AG20443 (cell line): ENCODE measurements at places on chromosomes 6 and 20.

- no peak for DNase-seq
These were observed 178.8 kb downstream of the IBTK start for GRCh38 chr6:82068721-82069120.

- no peak for DNase-seq
These were observed 5.5 kb downstream of the ADRM1 start for GRCh38 chr20:62308102-62308822.

DNA sequence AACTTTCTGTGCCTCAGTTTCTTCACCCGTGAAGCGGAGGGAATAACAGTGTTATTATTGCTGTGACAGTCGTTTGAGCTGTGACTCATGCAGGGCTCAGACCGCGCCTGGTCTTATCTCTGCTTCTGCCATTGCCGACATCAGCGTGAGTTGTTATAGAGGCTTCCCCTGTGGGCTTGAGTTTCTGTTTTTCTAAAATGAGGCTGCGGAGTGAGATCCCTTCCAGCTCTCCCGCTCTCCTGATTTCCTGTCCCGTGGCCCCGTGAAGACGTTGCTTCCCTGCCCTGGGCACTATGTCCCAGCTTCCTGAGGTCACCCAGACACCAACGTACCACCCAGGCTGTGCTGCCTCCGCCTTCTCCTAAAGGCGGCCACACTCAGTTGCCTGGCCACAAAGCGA lies 278.5 kb downstream of the BMP7 start:
- DNase-seq: no peak

DNA sequence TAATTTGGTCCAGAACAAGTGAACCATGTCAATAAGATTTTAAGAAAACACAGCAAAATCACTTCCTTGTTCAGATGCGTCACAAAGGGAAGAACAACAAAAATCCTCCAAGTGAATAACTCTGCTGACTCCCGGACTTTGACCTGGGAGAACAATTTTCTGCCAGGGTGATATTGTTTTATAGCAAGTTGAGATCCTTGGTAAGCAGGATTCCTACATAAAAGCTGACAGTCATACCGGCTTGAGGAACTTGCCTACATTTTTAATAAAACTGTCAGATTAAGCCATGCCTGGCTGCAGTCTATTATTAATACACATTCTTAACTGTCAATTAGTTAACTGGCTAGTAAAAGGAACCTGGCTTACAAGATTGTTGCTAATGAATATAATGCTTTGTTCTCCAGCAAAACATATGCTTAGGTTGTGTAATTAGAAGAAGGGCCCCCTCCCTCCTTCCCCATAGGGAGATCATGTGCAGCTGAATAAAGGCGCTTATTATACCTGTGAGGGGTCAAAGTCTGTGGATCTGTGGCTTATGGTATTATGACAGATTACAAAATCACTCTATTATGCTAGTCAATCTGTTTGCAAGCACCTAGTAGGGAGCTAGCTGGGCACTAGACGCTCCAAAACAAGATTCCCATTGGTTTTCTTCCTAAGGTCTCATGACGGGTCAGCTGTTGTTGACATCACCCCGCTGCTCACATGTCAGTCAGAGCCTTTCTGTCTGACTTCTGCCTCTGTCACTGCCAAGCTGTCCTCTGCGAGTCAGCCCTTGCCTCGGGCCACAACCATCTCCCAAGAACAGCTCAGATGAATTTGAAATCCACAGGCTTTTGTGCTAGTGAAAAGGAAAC lies 44.6 kb upstream of the SEC63 start:
- peak; percentile 52 for DNase-seq

DNA sequence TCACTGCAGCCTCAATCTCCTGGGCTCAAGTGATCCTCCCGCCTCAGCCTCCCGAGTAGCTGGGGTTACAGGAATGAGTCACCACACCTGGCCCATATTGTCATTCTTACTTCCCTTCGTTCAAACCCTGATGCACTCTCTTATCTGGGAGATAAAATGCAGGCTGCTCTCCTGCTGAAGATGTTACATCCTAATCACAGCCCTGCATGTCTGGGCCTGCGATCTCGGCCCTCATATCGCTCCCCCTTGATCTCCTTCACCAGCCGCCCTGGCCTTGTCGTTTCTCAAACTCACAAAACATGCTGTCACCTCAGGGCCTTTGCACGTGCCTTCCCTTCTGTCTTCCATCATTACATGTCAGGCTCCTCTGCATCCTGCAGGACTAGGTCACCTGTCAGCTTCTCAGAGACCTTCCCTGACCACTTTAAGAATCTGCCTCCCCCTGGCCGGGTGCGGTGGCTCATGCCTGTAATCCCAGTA lies 8.8 kb upstream of the C20orf203 start:
- no peak for DNase-seq

GRCh38 chr6:105880030-105880492 lies 206.1 kb upstream of the PRDM1 start:
- DNase-seq: no peak

GRCh38 chr20:4099905-4100675 lies 84.7 kb upstream of the RNF24 start:
- DNase-seq: peak; percentile 39

GRCh38 chr20:1567392-1568162 lies 10.1 kb upstream of the SIRPD start:
- peak; percentile 63 for DNase-seq

DNA sequence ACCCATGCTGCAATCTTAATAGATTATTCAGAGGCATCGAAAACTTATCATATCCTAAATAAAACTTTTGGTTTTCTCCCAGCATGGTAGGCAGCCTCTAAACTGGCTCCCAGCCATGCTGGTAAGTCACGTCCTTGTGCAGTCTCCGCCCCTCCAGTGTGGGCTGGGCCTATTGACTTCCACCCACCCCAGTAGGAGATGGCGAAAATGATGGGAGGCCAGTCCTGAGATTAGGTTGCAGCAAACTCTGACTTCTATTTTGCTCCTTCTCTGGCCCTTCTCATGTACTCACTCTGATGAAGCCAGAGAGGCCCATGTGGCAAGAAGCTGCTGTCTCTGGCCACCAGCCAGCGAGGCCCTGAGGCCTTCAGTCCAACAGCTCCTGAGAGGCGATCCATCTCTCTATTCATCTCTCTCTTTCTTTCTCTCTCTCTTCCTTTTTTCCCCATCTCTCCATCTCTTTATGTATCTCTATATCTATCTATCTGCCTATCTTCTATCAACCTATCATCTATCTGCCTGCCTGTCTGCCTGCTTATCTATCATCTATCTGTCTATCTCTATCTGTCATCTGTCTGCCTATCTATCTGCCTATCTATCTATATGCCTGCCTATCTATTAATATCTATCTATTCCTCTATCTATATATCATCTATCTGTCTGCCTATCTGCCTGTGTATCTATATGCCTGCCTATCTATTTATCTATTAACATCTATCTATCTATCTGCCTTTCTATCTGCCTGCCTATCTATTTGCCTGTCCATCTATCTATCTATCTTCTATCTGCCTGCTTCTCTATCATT lies 52.7 kb upstream of the STX16 start:
- DNase-seq: peak; percentile 72

GRCh38 chr6:21451546-21452013 lies 142.0 kb upstream of the SOX4 start:
- DNase-seq: no peak

GRCh38 chr6:3500262-3501014 lies 43.6 kb upstream of the SLC22A23 start:
- peak; percentile 37 for DNase-seq

DNA sequence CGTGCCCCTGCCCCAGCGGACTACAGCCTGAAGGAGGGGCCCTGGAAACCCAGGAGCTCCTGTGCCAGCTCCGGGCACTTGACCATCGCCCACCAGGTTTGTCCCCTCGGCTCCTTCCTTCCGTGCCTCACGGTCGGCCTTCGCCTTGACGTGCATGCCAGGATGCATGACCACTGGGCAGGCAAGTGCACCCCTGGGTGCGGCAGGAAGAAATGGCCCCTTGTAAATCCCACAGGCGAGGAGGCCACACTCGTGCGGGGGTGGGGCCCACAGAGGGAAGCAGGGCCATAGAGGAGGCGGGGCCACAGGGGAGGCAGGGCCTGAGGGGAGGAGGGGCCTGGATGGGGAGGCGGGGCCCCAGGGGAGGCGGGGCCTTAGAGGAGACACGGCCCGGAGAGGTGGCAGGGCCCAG lies 81.7 kb downstream of the YTHDF1 start:
- DNase-seq: no peak

DNA sequence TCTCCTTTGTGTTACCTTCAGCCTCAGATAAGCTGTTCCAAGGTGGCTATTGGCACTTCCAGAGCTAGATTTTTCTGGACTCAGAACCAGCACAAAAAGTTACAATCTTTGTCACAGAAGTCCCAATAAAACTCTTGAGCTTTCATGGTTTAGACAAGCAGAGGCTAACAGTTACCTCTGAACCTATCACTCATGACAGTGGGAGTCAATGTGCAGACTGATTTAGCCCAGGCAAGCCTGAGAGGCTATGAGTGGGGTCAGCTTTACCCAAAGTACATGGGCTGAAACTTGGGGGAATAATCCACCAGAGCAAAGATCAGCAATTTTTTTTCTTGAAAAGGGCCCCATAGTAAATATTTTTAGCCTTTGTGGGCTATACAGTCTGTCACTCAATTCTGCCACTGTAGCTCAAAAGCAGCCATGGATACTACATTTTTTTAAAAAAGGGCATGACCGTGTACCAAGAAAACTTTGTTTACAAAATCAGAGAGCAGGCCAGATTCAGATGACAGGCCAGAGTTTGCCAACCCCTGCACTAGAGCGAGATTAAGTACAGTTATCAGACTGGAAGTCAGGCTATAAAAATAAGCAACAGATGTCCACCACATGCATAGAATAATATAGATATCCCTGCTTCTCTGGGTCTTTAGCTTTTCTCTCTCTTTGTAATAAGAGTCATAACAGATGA lies 20.0 kb downstream of the CCN2 start:
- no peak for DNase-seq

GRCh38 chr6:63985223-63985622 lies 349.6 kb downstream of the PHF3 start:
- no peak for DNase-seq

GRCh38 chr6:84052204-84052882 lies 18.8 kb downstream of the MRAP2 start:
- DNase-seq: peak; percentile 83

DNA sequence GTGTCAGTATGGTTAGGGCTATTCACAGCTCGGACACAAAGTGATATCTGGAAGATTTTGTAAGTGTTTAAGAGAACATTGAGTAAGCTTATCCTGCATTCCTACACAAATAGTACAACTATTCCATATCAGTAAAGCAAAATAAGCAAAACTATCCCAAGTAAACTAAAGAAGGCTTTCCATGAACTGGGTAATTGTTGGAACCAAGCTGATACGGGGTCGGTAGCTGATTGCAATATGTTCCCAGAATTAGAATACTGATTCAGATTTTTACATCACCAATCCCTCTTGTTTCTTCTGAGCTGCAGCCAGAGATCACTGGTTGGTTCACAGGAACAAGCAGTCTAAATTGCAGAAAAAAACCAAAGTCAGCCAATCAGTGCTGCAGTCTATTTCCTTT lies 54.1 kb downstream of the CDS2 start:
- DNase-seq: no peak

DNA sequence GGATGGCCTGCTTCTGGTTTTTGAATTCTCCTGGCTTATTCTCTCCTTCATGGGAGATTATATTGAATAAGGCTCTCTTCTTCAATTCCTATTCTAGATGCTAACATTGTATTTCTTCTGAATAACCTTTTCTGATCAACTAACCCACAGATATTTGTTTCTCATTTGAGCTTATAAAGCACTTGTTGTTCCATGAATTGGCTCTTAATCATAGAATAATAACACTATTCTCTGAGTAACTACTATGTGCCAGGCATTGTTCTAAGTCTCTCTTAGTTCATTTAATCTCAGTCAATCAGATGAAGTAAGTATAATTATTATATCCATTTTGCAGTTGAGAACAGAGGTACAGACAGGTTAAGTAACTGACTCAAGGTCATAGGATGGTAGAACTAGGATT lies 136.3 kb upstream of the MLIP start:
- no peak for DNase-seq

- no peak for DNase-seq
These were observed 57.3 kb upstream of the MCM9 start for GRCh38 chr6:118992186-118992795.

DNA sequence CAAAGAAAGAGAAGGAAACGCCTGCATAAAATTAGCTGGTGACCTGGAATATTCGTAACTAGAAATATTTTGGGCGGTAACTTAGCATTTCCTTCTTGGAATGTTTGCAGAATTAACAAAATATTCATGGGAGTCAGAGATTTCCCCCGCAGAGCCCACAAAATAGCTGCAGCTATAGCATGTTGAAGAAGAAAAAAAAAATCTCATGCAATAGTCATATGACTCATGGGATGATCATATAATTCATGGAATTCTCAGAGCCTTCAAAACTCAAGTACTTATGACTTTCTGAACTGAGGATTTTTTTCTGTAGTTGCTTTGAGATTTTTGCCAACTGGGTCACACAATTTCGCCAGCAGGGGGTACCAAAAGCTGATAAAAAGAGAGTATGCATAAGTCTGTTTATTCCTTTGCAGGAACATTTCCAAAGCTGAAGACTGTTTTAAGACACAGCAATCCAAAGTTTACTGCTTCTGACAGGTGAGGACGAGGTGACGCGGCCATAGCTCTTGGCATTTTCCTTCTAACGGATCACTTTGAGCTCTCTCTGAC lies 586.0 kb upstream of the CHD6 start:
- DNase-seq: no peak

DNA sequence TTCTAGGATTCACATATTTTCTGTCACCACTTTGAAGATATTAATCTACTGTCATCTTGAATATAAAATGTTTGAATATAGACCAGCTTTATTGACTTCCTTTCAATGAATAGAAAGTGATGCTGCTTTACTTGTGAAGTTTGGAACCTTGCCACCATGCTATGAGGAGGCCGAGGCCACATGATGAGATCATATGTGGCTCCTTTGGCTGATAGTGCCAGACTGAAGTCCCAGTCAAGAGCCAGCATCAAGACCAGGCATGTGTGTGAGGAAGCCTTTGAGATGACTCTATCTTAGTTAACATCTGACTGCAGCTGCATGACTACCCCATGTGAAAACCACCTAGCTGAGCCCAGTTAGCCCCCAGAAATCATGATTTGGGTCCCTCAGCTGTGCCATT lies 169.5 kb downstream of the OTOR start:
- DNase-seq: no peak

GRCh38 chr20:33359399-33360261 lies 41.7 kb downstream of the CDK5RAP1 start:
- DNase-seq: no peak

GRCh38 chr20:37494796-37495195 lies 26.3 kb upstream of the NNAT start:
- DNase-seq: no peak

DNA sequence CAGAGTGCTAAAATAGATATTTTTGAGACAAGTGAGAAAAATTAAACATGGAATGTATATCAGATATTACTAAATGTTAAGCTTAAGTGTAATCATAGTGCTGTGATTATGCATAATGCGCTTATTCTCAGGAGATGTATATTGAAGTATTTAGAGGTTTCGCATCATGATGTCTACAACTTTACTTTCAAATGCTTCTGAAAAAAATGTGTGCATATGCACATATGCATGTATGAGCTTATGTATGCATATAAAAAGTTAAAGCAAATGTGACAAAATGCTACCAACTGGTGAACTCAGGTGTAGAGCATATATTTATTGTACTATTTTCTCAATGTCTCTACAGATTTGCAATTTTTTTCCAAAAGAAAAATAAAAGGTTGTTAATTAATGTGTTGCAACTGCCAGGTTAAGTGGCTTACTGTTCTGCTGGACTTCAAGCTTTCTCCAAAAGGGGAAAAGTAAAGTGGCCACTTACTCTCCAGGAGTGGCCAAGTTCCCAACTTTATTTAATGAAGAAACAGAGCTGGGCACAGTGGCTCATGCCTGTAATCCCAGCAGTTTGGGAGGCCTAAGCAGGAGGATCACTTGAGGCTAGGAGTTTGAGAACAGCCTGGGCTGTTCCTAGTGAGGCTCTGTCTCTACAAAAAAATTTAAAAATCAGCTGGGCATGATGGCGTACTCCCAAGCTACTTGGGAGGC lies 48.9 kb downstream of the B4GALT5 start:
- no peak for DNase-seq
